ENCODE measurements at places on chromosomes 12 and 14. TPM values are rescaled to one million over a fixed set of nuclear protein-coding genes. Genes with fewer than 3 reads are reported as not detected.

DNA sequence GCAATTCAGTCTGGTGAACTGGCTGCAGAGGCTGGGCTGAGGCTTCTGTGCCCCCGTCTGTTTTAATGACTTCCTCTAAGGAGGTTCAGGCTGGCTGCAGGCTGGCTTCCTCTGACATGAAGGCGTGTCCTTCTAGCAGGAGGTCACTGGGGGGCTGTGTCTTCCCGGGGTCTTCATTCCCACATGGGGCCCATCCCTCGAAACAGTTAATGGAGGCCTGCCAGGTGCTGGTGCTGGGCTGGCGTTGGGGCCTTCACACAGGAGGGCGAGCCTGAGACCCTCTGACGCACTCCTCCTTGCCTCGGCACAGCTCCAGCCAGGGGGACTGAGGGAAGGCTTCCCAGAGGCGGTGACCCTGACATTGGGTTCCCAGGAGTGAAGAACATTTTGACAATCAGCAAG lies 57.7 kb upstream of the DLK1 start:
- peaks cover 20% of the 10 kb centered on the region for H3K4me1 ChIP-seq
- H3K4me3 ChIP-seq: no peak overlapping the region
- no peak for DNase-seq
- no peaks in the 10 kb centered on the region for H3K27me3 ChIP-seq
- no peaks in the 10 kb centered on the region for H3K36me3 ChIP-seq
- no peak overlapping the region for H3K27ac ChIP-seq

- no peaks in the 10 kb centered on the region for H3K36me3 ChIP-seq
- no peaks in the 10 kb centered on the region for H3K27me3 ChIP-seq
- H3K4me1 ChIP-seq: no peaks in the 10 kb centered on the region
Observed at GRCh38 chr12:92445253-92446082, 257.3 kb upstream of the PLEKHG7 start.

- no peaks in the 10 kb centered on the region for H3K27me3 ChIP-seq
- H3K36me3 ChIP-seq: no peaks in the 10 kb centered on the region
- peaks cover 21% of the 10 kb centered on the region for H3K4me1 ChIP-seq
- DNase-seq: peak; percentile 37
- H3K27ac ChIP-seq: peak overlapping the region; percentile 52
- no peak overlapping the region for H3K4me3 ChIP-seq
Observed at GRCh38 chr12:2163177-2163941, 110.6 kb downstream of the CACNA1C start.

Gene CD163L1
- total RNA-seq: 4.5 TPM

Gene PTGDR
- total RNA-seq: 2.1 TPM
